Epithelial cell of prostate (primary cell): ENCODE measurements at places on chromosomes 12 and 14.

- no peak for DNase-seq
Measured at GRCh38 chr12:105348561-105348960, 18.1 kb downstream of the C12orf75 start.

GRCh38 chr14:75800792-75801191 is 139.7 kb downstream of the TTLL5 start:
- no peak for DNase-seq

GRCh38 chr12:28082096-28082495 is 108.2 kb upstream of the CCDC91 start:
- DNase-seq = no peak

- no peak for DNase-seq
Measured at GRCh38 chr12:15208140-15208539, 13.1 kb downstream of the RERG start.

GRCh38 chr12:99648183-99648582 is 630 bp downstream of the GARIN6 start:
- no peak for DNase-seq

GRCh38 chr12:4477129-4477528 is 31.5 kb upstream of the FGF6 start:
- DNase-seq = no peak

DNA sequence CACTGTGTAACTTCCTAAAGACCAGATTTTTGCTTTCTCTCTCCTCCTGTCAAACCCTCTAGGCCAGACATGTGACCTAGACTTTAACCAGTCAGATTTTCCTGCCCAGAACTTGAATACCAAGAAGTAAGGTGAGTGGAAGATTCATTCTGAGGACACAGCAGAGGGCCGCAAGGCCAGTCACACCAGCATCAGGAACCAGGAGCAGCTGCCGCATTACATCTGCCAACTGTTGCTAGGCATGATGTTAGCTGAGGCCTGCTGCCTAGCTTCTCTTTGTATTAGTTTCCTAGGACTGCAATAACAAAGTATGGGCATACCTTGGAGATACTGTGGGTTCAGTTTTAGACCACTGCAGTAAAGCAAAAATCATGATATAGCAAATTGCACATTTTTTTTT is 101.9 kb upstream of the BMP4 start:
- no peak for DNase-seq
